NCI-H510A treated with DMSO at 0.1 percent for 48 hours (cell line): ENCODE measurements at places on chromosomes 12 and 14.

- DNase-seq: no peak
Measured at GRCh38 chr12:1246637-1247036, 255.6 kb downstream of the ERC1 start.

GRCh38 chr12:63440048-63440447, 228.2 kb downstream of the DPY19L2 start:
- peak; percentile 53 for DNase-seq

DNA sequence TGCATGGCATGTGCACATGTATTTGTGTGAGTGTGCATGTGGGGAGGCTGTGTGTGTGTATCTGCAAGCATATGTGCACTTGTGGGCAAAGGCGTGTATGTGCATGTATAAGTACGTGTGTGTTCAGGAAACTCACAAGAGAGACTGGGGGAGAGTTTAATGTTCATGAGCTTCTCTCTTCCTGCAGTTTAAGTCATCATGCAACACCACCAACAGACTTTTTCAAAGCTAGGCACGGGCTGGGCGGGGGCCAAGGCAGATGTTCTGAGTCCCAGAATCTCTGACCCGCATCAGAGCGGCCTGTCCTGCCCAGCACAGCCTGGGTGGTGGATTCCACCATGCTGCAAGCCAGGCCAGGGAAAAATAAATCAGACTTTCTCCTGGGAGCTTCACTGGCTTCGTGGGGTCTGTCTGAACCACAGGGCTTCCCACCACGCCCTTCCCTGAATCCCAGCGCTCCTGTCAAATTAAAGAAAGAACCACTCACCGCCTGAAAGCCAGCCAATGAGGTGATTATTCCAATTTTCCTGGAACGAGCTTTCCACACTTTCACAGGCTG, 75.7 kb downstream of the PITPNM2 start:
- no peak for DNase-seq

DNA sequence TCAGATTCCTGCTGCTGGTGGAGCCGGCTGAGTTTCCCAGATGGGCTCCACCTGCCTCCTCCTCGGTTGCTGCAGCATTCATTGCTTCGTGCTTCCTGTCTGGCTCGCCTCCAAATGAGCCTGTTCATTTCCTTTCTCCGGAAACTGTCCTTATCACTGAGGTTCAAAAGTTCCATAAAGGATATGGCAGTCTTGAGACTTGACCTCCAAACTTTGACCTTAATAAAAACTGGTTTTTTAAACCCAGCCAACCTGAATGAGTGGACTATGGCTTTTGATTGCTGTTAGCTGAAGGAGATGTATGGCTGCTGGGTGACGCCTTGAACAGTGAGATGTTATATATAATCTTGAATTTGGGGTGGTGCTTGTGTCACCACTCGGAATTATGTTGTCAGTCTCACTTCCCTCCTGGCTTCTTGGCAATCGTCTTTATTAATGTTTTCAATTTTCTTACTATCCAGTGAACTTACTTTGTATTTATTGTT, 62.7 kb downstream of the RASSF3 start:
- DNase-seq: peak; percentile 93

DNA sequence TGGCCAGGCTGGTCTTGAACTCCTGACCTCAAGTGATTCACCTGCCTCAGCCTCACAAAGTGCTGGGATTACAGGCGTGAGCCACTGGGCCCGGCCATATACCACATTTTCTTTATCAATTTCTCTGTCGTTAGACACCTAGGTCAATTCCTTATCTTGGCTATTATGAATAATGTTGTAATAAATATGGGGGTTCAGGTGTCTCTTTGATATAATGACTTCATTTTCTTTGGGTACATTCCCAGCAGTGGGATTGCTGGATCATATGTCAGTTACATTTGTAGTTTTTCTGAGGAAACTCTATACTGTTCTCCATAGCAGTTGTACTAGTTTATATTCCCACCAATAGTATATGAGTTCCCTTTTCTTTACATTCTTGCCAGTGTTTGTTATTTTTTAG, 67.8 kb upstream of the DDHD1 start:
- DNase-seq: no peak

DNA sequence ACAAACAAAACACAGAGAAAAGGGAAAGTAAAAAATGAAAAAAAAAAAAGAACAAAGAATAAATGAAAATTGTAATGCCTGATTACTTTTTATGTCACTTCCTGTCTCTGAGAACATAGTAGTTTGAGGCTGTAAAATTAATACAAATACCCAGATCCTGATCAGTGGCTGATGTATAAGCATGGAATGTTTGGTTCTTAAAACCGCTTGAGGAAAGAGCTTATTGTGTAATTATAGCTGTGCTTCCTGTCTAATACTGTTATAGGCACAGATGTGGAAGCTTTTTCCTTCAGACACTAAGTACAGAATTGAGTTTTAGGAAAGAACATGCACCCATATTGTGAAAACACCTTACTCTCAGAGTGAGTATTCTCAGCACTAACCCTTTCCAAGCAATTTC, 86.9 kb downstream of the AVPR1A start:
- DNase-seq: no peak

DNA sequence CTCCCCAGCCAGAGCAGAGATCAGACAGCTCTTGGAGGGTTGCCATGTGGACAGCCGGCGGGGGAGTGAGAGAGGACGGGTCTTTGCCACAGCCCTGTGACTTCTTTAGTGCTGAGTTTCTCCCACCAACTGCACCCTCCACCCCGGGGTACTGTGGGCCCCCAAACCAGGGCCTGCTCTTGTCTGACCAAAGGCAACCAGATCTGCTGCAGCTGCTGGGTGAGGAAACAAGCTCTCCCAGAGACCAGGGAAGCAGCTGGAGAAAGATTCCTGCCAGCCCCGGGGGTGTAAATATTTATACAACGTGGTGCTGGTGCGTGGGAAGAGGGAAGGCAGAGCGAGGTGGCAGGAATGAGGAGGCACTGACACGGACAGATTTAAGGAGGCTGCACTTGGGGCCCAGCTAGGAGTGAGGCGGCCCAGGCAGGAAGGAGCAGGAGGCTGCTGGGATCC, 14.3 kb upstream of the ZFP36L1 start:
- DNase-seq: no peak

- no peak for DNase-seq
Measured at GRCh38 chr14:65600742-65601141, 188.2 kb downstream of the FUT8 start.

DNA sequence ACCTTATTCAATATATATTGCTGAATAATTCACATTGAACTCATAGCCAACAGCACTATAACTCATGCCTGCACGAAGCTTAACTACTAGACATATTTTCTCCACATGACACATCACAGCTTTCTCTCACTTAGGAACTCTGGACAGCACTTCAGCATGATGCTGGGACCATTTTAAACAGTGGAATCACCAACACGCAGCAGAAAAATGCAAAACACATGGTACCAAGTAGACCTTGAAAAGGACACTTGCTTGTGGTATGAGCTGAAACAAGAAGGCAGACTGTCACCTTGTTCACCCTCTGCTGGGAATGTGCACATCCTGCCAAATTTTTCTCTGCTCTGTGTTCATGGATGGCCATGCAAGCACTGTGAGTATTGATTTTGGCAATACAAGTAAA, 34.8 kb upstream of the CD9 start:
- DNase-seq: no peak

DNA sequence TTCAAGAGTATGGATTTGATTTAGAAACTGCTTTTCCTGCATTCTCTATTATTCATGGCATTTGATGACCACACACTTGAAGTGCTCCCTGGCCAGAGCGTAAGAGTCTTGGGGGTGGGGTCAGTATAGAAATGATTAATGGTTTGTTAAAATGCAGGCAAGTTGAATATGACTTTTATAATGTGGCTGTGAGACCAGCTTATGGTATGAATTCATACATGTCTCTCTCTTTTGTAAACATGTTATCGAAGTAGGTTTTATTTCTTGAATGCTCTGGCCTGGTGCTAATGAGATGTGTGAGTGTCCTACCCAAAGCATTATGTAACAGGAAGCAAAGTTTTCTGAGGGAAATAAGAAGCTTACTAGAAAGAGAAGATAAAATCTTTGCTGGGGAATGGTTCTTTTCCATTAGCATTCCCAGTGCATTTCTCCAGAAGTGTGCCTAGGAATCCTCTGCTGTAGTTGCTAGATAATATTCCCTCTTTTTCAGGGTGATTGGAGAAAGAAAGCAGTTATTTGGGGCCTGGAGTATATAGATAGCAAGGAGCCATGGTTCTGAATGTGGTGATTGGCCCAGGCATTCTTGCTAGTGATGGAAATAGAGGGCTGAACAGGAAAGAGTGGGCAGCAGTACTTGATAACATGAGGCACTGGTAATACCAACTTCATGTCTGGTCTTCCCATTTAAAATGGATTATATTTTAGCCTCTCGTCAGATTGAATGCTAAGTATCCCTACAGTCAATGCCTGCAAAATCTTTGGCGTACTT, 289.7 kb downstream of the RAD51B start:
- no peak for DNase-seq

GRCh38 chr12:13005649-13006048, 5.6 kb upstream of the HEBP1 start:
- no peak for DNase-seq

- DNase-seq: no peak
Measured at GRCh38 chr14:80266930-80267329, 55.6 kb upstream of the DIO2 start.

DNA sequence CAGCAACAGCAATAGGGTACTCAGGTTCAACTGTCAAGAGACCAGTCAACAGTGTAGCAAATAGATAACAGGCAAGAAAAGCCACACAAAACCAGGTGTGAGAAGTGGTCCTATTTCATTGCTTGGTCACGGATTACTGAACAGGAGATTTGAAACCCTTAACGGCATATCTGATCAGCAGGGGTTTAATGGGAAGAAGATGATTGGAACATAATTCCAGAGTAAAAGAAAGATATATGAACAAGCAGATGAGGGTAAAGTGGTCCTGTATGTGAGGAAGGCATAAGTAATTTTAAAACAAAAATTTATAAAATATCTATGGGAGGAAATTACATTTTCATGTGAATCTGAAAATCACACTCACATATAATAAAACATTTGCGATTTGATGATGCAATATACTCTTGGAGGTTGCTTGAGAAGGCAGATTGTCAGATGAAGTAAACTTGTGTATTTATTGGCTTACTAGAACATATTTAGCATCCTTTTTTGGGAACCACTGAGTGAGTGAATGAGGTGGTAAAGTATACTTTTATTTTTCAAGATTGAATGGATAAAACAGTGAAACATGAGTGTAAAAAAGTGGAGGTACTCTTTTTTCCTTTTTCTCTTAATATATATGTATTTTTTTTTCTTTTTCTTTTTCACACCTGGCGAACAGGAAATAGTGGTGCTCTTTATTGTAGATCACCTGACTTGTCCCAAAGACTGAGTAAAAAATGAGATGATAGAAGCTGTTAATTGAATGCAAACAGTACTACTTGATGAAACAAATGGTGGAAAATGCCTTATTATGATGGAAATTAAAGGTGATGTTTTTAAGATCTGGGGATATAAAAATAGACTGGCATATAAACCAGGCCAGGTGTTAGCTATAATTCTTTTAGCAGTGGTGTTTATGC, 21.6 kb upstream of the SDR39U1 start:
- no peak for DNase-seq
